ENCODE measurements at places on chromosomes 11 and 22.

DNA sequence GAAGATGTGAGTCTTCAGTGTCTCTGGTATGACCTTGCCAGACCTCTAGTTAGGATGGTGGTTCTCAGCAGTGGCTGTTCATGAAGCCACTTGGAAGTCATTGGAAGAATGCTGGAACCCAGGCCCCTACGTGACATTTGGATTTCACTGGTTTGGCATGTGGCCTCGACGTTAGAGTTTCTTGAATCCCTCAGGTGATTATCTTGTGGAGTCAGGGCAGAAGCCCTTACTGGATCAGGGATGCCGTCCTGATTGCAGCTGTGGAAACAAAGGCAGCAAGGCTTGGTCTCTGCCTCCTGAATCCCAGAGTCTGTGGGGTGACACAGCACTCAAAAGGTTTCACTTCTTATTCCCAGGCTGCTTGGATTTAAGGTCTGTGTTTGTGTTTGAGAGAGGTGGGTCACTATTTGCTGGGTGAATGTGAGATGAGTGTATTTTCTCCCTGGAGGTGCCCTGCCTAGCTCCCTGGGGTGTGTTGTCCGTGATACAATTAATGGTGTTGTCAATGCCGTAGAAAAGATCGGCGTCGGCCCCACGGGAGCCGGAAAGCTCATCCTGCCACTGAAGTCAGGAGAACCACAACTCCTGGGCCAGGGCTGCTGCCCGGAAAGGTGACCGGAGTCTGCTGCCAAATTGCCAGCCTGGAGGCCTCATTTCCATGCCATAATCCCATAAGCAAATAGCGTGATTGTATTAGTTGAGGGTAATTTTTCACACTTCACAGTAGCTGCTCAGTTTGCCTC is 939.0 kb downstream of the BRD1 start:
- no peak for DNase-seq

DNA sequence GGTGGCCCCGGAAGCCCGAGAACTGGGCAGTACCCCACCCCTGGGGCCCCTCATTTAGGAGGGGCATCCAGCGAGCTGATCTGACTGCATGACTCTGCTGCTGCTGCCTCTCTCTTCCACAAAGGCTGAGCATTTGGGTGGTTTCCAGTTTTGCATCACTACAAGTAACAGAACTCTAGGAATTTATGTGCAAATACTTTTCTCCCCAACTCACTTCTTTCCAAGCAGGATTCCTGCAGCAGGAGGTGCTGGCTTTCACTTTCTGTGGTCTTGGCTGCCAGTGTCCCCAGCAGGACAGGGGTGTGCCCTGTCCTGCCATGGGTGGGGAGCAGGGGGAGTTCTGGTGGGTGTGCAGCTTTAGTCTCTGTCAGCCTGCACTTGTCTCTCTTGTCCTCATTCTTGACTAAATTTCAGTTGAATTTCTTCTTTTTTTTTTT is 21.2 kb downstream of the UPB1 start:
- no peak for DNase-seq

DNA sequence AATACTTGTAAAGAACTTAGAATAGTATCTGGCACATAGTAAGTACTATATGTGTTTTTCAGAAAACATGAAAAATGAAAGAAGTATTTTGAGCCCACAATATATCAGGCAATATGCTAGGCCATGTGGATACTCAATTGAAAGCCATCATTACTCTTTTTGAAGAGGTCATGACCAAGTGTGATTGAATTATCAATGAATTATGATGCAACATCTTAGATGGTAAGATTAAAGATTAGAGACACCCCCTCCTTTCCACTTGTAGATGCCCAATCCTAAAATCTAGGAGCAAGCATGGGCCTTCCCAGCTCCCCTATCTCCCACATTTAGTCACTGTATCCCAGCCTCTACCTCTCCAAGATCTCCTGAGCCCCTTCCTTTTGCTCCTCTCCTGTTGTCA is 154.4 kb downstream of the ETS1 start:
- no peak for DNase-seq

DNA sequence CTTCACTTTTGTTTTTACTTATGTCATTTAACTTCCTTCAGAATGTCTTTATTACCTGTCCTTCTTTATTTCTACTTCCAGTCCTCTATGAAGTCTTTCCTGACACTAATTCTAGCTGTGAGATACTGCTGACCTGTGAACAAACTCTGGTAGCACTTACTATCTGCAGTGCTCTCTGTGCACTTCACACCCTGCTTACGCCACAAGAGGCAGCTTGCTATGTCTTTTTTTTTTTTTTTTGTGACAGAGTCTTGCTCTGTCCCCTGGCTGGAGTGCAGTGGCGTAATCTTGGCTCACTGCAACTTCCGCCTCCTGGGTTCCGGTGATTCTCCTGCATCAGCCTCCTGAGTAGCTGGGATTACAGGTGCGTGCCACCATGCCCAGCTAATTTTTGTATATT is 10.7 kb downstream of the STIM1 start:
- no peak for DNase-seq

DNA sequence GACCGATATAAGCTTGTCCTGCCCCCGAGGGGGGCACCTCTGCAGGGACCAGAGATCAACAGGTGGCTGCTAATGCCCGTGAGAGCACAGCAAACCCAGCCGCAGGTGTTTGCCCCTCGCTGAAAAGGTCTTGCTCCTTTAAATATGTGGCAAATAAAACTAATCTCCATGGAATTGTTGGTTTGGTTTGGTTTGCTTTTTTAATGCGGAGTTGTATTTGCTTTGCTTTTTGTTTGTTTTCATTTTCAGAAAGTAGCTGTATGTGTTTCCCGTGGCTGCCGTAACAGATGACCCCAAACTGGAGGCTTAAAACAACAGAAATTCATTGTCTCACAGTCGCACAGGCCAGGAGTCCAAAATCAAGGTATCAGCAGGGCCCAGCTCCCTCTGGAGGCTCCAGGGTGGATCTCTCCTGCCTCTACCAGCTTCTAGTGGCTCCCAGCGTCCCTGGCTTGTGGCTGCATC is 93.0 kb downstream of the CELSR1 start:
- DNase-seq = no peak

- DNase-seq = no peak
Observed at GRCh38 chr22:42695294-42695693, 25.4 kb downstream of the A4GALT start.

DNA sequence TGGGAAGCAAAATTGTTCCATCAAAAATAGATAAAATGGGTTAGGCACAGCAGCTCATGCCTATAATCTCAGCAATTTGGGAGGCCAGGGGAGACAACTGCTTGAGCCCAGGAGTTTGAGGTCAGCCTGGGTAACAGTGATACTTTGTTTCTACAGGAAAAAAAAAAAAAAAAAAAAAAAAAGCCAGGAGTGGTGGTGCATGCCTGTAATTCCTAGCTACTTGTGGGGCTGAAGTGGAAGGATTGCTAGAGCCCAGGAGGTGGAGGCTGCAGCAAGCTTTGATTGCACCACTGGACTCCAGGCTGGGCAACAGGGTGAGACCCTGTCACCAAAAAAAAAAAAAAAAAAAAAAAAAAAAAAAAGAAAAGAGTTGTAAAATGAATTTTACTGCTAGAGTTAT is 49.6 kb downstream of the KIF18A start:
- DNase-seq = no peak

DNA sequence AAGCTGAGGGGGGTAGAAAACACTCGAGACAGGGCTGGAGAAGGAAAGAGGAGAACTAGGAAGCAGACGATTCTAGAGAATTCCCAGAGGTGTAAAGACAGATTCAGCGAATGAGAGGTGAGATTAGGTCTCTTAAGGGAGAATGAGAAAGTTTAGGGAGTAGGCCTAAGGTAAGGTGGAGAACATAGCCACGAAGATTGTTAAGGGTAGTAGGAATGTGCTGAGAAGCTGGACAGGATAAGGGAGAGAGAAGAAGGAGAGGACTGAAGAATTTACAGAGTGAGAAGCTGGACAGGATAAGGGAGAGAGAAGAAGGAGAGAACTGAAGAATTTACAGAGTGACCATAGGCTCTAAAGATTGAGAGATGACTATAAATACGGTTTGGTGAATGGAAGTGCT is 908 bp downstream of the PPME1 start:
- no peak for DNase-seq

DNA sequence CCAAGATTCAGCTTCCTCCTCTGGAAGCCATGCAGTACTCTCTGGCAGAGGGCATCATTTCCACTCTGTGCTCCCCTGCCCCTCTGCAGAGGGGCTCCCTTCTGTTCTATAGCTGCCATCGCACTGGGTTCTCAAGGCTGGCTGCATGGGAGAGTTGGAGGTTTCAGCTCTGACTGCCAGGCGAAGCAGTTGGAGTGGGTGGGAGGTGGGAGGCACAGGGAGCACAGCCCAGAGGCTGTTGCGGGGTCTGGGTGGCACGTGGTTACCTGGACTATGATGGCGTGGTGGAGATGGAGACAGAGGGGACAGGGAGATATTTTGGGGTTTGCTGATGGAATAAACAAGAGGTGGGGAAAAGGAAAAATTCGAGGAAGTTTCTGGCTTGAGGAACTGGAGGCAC is 4.8 kb downstream of the PMM1 start:
- no peak for DNase-seq

- no peak for DNase-seq
Observed at GRCh38 chr11:6305297-6305696, 15.0 kb downstream of the CAVIN3 start.

DNA sequence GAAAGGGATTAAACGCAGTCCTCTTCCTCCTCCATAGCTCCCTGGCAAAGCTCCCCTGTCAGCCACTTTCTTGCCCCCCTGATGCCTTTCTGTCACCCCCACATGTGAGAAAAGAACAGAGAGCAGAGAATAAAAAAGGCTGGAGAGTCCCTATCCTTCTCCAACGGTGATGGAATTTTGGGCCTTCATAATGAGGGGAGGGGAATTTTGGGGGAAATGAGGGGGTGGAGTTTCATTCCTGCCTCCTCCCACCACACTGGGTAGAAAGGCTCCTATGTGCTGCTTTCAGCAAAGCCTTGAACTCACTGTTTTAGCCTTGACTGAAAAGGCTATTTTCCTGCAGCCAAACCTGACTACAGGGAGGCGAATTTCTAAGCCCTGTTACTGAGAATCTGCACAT is 59.3 kb downstream of the C11orf58 start:
- DNase-seq = no peak

DNA sequence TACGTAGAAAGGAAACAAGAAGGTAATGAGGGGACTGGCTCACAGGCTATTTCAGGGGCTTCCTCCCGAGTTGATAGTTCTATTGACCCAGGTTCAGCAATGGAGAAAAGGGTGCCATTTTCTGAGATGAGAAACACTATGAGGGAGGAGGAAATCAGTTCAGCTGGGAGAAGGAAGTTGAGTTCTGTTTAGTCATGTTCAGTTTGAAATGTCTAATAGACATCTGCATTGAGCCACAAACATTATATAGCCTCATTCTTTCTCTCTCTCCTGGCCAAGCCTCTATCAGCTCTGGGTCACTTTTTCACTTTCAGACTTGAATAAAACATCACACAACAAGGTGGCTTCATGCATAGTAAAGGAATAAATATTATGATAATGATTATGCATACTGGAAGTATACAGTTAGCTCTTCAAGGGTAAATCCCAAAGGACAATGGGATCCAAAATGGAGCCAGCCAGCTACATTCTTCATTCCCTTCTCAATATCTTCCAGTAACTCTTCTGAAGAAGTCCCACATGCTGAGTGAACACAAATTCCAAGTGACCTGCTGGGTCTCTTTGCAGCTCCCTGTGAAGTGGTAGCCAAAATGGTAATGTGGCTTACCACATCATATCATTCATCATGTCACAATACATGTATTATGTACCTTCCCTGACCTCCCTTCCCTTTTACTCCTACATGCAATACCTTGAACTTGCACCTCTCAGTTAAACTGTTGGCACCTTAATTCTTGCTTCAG is 80.9 kb upstream of the CD44 start:
- DNase-seq = no peak

- DNase-seq = no peak
Observed at GRCh38 chr11:134333946-134334345, 2.2 kb downstream of the GLB1L2 start.

GRCh38 chr11:64063777-64064176 is 28.0 kb downstream of the FLRT1 start:
- no peak for DNase-seq

DNA sequence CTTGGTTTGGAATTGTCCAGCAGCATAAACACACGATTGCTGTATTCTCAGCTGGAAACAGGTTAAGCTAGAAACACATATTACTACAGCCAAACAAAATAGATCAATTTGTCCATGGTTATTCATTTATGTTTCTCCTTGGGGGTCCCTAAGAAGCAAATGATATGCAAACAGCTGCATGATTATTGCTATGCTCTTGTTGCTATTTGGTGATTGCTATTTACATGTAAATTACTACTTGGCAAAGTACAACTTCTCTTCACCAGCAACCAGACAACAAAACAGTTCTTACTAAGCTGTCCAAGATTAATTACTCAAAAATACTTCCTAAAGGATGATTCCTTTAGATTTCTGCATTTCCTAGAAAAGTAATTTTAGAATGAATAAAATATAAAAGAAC is 567.9 kb upstream of the ARHGAP42 start:
- no peak for DNase-seq

- no peak for DNase-seq
Observed at GRCh38 chr11:32018672-32019071, 72.2 kb upstream of the RCN1 start.

GRCh38 chr22:47607486-47607885 is 845.0 kb downstream of the TBC1D22A start:
- DNase-seq = no peak

DNA sequence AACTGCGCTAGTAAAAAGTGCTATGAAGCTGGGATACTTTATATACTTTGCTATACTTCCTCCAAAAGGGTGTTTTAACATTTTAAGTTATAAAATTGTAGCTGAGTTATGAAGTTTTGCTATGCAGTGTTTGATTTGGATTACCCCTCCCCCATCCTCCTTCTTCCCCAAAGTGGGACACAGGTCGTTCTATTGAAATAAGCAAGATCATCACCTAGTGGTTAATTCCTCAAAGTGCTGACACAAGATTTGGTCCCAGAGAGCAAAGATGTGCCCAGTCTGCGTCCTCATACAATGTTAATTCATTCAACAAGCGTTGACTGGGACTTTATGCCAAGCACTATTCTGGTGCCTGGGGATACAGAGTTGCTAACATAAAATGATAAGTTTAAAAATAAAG is 78.5 kb downstream of the SPON1 start:
- no peak for DNase-seq

- no peak for DNase-seq
Observed at GRCh38 chr11:59141673-59142460, 789 bp upstream of the FAM111A start.

GRCh38 chr11:13772223-13773046 is 104.0 kb downstream of the FAR1 start:
- no peak for DNase-seq

DNA sequence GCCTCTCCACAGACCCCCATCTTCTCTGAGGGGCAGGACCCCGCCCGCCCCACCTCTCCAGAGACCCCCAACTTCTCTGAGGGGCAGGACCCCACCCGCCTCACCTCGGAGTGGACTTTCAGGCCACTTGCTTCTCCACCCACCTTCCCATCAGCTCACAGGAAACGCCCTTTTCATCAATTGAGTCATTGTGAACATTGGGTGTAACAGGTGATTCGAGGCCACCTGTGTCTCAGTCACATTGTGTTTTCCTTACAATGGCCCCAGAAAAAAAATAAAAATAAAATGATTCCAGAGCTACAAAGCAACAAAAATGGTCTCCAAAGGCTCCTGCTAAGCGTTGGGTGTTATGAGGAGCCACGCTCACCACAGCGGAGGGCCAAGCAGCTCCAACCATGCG is 36.0 kb downstream of the BRD1 start:
- DNase-seq = no peak

GRCh38 chr22:44823396-44823795 is 71.0 kb downstream of the ARHGAP8 start:
- DNase-seq = no peak

Data from activated CD4-positive, alpha-beta memory T cell treated with anti-CD3 and anti-CD28 coated beads, Interleukin-2, amount 10 ng/mL, durations not matched to agents 7 days and 5 days (primary cell).